ENCODE measurements at places on chromosomes 13 and 19.
A peak's percentile ranks its signal among the peaks of the same experiment; 100 is the strongest.

DNA sequence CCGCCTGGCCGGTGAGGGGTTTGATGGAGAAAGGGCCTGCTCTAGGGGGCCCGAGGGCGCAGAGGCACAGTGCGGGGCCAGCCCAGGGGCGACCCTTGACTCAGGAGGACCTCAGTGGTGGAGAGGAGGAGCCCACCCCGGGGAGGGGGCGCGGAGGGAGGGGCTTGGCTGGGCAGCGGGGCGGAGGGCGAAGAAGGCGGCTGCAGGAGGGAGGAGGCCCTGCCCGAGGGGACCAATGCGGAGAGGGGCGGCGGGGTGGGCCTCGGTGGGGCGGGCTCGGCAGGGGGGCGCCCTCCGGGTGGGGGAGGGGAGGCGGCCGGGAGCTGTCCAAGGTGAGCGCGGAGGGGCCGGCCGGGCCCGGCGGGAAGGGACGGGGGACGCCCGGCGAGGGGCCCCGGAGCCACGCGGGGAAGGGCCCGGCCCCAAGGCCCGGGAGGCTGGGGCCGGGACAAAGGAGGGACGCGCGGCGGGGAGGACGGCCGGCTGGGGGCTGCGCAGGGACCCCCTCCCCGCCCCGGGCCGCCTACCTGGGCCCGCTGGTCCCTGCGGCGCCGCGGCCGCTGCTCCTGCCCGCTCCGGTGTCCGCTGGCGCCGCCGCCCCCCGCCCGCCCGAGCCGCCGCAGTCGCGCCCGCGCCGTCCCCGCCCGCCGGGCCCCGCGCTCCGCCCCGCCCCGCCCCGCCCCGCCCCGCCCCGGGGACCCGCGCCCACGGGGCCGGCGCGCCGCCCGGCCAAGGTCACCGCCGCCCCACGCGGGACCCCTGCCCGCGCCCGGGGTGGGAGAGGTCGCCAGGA is at the start of gene DIRAS1:
TSS of gene DIRAS1 (minus strand) at position 596 of the 793 bp plus-strand sequence. CDS start 3,566 bp downstream, outside the sequence.
- DNase-seq = no peak

DNA sequence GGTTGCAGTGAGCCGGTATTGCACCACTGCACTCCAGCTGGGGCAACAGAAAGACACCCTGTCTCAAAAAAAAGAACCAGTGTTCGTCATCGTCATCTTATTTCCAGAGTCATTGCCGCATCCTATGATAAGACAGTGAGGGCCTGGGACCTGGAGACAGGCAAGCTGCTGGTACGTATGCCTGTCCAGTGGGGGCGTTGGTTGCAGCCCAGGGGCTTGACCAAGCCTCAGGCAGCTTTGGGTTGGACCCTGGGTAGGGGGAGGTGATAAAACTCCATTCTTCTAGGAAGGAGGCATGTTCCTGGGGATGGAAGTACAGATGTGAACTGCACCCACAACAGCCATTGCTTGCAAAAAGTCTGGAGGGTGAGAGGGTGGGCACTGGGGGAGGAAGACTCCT is 15.6 kb downstream of the WDR88 start:
- DNase-seq = no peak

DNA sequence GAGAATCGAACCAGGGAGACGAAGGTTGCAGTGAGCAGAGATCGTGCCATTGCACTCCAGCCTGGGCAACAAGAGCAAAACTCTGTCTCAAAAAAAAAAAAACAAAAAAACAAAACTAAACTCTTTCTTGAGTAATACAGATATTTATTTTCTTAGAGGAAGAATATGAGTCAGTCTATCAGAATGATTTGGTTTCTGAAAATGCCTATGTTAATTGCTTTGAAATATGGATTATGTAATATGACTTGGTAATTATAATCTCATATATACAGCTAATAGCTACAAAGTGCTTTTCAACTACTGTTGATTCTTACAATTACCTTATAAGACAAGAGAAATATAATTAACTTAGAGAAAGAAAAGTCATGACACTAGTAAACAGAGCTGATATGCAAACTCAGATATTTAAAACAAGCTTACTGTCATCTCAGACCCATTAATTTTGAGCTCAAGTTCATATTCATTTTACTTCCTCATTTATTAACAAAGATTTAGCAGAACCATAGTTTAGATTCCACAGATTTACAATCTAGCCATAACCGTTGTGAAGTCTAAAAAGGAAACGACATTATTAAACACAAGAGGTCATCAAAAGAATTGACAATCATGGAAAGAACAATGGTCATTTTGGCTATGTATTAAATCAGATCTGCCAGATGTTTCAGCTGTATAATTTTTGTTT is 88.0 kb downstream of the TBC1D4 start:
- DNase-seq = peak; percentile 38

GRCh38 chr13:21673789-21674489 is 3.1 kb downstream of the FGF9 start:
- peak; percentile 23 for DNase-seq

DNA sequence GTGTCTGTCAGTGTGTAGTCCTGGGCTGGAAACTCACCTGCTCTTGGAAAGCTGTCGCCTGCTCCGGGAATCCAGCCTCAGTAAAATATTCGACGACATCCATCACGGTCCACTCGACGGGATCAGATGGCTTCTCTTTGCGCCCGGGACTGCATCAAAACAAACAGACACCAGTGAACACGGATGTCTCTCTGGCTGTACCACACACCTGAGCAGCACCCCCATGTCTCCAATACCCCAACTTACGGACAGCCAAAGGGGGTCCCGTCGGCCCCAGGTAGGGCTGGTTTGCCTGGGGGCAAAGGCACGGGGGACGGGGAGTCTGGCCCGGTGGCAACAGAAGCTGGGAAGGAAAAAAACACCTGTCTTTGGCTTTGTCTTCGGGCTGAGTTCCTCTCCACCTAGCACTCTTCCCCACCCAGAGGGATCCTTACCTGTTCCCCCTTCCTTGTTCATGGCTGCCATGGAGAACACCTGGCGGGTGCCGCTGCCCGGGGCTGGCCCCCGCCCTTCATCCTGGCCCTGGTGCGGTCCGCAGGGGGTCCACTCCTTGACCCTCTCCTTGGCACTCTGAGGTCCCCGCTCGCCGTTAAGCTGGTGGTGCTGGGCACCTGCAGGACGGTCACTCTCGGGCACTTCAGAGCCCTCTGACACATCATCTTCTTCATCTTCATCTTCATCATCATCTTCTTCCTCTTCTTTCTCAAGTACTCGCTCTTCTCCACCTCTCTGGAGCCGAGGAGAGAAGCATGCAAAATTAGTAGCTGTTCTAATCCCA is 1.7 kb downstream of the SAMD1 start:
- DNase-seq = no peak

DNA sequence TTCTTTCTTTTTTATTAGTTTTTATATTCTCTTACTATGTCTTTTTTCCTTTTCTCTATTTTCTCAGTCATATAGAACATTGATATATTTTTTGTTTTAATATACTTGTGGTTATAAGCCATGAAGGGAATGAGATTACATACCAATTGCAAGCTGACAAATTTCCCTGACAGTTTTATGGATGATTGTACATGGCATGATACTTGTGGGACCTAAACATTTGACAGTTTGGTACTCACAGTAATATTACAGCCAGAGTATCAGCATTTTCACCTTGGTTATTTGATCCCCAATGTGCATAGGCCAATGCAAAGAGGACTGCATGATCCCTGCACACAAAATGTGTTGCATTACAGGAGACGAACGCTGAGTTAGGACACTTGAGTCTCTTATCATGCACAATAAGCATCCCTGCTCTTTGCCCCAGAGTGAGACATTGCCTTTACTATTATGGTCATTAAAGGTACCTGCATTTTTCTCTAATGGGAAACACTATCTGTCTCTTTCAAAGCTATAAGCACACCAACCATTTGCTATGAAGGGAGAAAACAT is 713.4 kb upstream of the PCDH20 start:
- no peak for DNase-seq

DNA sequence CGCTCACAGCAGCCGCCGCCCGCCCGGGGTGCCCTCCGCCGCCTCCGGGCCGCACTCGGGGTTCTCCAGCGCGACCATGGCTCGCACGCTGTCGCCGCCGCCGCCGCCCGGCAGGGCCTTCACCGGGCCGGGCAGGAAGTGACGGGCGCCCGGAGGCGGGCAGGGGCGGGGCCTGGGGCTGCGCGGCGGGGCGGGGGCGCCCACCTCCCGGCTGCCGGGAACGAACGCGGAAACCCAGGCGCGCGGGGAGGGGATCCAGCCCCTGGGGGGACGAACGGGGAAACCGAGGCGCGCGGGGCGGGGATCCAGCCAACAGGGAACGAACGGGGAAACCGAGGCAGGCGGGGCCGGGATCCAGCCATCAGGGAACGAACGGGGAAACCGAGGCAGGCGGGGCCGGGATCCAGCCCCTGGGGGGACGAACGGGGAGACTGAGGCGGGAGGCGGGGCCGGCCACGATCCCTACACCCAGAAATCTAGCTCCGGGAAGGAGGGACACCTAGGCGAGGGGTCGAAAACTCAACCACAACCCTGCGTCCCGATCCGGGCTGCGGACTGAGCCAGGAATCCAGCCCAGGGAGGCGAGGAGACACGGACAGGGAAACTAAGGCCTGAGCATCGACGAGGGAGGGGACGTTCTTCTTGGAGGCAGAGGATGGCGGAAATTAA is at the start of gene R3HDM4:
TSS of gene R3HDM4 (minus strand) at position 140 of the 669 bp plus-strand sequence. CDS start at position 78, 62 bp downstream.
- peak; percentile 77 for DNase-seq

DNA sequence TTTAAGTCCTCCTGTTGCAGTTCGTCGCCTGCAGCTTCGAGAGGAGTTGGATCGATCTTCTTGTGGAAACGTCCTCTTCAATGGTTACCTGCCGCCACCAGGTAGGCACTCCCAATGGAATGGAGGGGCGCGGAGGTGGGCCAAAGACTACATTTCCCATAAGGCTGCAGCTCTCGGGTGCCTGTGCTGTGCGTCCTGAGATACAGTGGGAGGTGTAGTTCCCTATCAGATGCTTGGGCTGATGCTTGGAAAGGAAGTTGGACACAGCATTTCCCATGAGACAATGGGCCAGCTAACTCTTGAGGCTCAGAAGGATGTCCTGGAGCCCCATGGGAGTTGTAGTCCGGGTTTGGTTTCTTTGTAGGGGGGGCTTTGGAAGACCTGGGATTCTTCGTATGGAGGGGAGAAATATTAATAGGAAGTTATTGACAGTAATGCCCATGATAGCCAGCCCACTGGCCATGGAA is 1.8 kb downstream of the SHKBP1 start:
- DNase-seq = peak; percentile 90

DNA sequence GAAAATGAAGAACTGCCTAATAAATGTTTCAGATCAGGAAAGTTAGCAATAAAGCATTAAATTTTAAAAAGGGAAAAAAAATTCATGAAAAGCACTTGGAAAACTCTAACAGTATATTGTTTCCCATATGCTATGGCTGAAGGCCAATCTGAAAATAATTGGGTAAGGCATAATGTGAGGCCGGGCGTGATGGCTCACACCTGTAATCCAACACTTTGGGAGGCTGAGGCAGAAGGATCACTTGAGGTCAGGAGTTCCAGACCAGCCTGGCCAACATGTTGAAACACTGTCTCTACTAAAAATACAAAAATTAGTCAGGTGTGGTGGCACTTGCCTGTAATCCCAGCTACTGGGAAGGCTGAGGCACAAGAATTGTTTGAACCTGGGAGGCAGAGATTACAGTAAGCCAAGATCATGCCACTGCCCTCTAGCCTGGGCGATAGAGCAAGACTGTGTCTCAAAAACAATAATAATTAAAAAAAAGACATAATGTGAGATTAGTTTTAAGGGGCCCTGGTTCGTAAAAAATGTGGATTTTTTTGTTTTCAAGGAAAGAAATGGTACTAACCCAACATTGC is 15.2 kb downstream of the INTS6 start:
- no peak for DNase-seq

DNA sequence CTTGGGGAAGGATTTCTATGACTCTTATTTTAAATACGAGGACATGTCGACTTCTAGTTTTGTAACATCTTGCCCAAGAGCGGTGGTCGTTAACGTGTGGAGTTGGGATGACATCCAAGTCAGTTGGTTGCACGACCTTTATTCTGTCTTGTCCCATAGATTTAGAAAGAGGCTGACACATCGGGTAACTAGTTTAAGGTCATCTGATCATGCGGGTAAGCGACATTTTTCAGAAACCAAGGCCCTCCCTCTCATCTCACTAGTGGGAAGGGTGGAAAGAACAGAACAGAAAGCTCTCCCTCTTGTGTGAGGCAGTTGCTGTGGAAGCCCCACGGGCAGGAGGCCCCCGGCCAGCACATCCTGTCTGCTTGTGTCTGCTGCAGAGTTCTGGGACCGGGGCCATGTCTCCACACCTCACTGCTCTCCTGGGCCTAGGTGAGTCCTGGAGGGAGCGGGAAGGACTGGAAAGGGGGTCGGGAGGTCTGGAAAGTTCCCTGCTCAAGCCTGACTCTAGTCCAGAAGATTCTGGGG is at the start of gene LAIR2:
TSS of gene LAIR2 (plus strand) at position 314 of the 531 bp plus-strand sequence. CDS start at position 402, 88 bp downstream.
- no peak for DNase-seq

DNA sequence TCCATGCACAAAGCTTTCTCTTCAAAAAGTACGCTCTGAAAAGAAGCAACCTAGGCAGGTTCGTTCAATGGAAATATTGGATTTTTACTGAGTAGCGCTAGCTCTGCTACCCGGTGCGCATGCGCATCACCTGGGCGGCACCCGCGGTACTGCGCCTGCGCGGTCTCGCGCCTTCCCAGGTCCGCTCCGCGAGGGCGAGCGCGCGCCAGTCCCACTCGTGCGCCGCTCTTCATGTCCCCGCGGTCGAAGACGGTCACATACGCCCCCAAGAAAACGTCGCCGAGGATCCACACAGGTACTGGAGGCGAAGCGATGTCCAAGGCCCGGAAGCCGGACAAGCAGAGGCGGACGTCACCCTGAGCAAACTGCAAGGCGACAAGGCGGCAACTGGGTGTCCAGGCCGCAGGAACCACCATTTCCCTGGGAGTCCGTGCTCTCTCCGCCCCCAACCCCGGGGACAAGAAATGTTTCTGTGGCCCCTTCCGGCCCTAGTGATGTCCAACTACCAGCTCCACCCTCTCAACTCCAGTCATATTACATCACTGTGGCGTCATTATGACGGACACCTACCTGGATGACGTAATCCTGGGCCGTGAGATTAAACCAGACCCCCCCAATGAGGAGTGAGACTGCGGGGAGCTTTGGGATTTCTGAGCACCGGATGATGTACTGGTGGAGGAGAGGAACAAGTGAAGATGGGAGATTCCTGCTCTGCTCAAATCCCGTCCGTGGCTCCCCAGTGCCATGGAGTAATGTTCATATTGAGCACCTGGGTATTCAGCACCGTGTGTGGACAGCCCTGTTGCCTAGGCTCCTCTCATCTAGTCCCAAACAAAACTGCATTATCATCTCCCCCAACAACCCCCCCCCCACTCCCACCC is 4.8 kb upstream of the KCNC3 start:
- peak; percentile 85 for DNase-seq

DNA sequence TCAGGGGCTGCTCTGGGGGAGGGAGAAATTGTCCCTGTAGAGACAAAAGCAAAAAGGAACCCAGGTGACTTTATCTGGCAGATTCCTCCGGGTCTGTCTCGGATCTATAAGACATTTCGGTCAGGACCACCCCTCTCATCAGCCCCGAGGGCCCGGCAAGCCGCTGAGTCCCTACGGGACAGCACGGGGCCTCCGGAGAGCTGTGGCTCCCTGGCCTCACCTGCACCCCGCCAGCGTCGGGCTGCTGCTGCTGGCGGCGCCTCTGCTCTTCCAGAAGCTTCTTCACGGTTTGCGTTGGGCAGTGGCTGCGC is 1.9 kb downstream of the NFKBID start:
- DNase-seq = no peak

- DNase-seq = no peak
Measured at GRCh38 chr13:52600666-52601065, 41.6 kb upstream of the HNRNPA1L2 start.

GRCh38 chr13:48210178-48210577 is 22.8 kb upstream of the ITM2B start:
- peak; percentile 48 for DNase-seq

All from inflammatory macrophage (primary cell).